ENCODE measurements at places on chromosomes 7 and 10.

GRCh38 chr10:119233821-119234220 is 26.4 kb downstream of the GRK5 start:
- DNase-seq, result peak; percentile 43

- DNase-seq, result no peak
Measured at GRCh38 chr10:46515366-46515765, 41.1 kb downstream of the GPRIN2 start.

- DNase-seq, result no peak
Measured at GRCh38 chr10:125283191-125283835, 123.0 kb upstream of the CTBP2 start.

- no peak for DNase-seq
Measured at GRCh38 chr10:62186999-62187675, 81.5 kb downstream of the RTKN2 start.

DNA sequence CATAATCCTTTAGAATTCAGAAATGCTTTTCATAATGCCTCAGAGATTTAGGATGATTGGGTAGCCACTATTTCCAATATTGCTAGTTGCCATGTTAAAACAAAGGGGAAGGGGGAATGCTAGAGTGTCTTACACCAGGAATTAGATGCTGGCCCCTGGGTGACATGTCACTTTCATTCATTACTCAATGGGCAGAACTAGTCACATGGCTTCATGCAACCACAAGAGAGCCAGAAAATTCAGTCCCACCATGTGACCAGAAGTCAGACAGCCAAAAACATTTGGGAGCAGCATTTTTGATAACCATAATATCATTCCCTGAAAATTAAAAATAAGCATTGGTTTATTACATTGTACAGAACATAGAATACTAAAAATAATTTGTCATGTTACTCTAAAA is 81.2 kb downstream of the CREB5 start:
- no peak for DNase-seq

DNA sequence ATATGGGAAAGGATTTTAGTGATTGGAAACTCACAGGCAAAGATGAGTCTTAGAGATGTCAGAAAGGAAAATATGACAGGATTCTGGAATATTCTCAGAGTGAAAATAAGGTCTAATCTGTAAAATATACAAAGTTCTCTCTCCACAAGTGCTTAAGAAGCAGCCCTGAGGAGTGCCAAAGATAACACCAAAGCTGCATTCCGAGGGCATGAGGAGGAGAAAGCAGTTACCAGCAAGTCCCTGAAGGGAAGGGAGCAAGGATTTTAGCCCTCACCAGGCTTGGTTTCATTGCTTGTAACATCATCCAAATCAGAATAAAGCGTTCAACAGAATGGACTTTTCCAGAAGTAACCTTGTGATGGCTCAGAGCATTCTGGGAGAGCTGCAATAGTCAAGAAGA is 31.4 kb upstream of the DLX6 start:
- DNase-seq, result peak; percentile 81

DNA sequence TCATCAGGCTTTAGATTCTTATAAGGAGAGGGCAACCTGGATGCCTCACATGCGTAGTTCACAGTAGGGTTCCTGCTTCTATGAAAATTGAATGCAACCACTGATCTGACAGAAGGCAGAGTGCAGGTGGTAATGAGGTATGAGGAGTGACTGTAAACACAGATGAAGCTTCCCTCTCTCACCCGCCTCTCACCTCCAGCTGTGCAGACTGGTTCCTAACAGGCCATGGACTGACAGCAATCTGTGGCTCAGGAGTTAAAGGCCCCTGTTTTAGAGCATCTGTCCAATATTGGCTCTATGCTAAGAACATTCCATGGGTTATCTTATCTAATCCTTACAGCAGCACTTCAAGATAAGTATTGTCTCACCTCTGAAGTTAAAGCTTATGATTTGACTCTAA is 213.5 kb upstream of the NRP1 start:
- DNase-seq, result no peak

GRCh38 chr10:96984541-96985131 is 152.5 kb downstream of the LCOR start:
- no peak for DNase-seq

GRCh38 chr10:132169766-132170560 is 16.8 kb upstream of the DPYSL4 start:
- no peak for DNase-seq

GRCh38 chr7:149011491-149011890 is 16.8 kb downstream of the PDIA4 start:
- DNase-seq, result no peak

DNA sequence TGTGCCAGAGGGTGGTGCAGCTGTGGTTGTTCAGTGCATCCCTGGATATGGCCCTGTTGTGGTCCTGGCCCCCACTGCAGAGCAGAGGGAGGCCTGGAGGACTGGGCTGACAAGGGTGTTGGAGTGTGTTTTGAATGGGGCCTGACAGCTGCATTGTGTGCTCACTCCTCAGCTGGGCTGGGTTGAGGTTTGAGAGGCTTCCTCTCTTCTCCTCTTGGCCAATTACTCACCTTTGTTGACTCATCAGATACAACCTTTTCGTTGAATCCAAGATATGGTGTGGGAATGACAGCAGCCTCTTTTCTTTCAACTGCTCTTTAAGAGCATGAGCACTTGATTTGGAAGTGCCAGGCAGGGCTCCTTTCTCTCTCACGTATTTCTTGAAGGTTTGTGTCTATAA is 228.5 kb upstream of the COBL start:
- no peak for DNase-seq
